ENCODE measurements at places on chromosomes 3 and 15.

- DNase-seq: no peak
Measured at GRCh38 chr3:14414846-14415464, 12.5 kb downstream of the SLC6A6 start.

GRCh38 chr3:17830788-17831187 lies 88.4 kb upstream of the TBC1D5 start:
- no peak for DNase-seq

- no peak for DNase-seq
Measured at GRCh38 chr3:168714609-168715240, 619.0 kb upstream of the GOLIM4 start.

GRCh38 chr3:127377801-127378655 lies 90.2 kb upstream of the PRR20G start:
- no peak for DNase-seq

DNA sequence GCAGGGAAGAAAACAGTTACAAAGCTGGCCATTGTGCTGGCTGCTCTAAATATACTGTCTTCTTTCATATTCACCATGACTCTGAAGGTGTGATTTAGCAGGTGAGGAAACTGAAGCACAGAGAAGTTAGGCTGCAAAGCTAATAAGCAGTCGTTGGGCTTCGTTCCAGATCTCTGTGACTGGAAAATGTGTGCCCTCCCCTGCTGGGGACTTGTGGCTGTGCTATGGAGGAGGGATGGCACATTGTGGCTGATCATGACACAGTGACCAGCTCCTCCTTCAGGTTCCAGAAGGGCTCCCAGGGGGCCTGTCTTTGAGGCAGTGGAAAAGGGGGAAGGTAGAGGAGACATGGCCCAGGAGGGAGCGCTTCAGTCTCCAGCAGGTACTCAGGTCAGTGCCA lies 19.2 kb downstream of the PXK start:
- no peak for DNase-seq

GRCh38 chr3:143138953-143139352 lies 19.4 kb downstream of the CHST2 start:
- DNase-seq: no peak

- DNase-seq: no peak
Measured at GRCh38 chr3:183487016-183487415, 58.6 kb upstream of the MCF2L2 start.

- no peak for DNase-seq
Measured at GRCh38 chr3:48280881-48281280, 40.0 kb downstream of the ZNF589 start.

GRCh38 chr3:177578488-177578887 lies 381.2 kb upstream of the TBL1XR1 start:
- DNase-seq: no peak

DNA sequence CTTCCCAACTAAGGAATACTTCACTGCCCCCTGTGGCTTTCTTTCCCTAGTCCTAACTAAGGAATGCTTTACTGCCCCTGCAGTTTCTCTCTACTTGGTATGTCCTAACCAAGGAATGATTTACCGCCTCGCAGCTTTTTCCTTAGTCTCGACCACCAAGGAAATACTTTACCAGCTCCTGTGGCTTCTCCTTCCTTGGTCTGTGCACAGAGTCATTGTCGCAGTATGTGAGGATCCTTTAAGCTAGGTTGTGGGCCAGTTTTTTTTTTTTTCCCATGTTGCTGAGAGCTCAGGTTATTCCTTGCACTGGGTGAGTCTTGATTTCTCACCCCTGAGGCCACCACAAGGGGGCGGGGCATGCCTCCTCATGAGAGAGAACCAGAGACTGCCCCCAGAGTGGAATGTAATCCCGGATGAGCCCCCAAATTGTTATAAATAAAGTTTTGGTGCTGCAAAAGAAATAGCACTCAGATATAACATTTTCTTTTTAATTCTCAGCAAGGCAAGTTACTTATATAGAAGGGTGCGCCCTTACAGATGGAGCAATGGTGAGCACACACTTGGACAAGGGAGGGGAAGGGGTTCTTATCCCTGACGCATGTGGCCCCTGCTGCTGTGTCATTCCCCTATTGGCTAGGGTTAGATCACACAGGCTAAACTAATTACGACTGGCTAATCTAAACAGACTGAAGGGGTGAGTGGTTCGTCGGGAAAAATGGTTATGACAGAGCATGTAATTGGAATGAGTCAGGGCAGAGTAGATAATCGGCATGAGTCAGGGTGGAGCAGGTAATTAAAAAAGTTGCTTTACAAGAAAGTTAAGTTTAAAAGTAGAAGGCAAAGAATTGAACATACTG lies 27.0 kb downstream of the NDUFB4 start:
- DNase-seq: no peak

DNA sequence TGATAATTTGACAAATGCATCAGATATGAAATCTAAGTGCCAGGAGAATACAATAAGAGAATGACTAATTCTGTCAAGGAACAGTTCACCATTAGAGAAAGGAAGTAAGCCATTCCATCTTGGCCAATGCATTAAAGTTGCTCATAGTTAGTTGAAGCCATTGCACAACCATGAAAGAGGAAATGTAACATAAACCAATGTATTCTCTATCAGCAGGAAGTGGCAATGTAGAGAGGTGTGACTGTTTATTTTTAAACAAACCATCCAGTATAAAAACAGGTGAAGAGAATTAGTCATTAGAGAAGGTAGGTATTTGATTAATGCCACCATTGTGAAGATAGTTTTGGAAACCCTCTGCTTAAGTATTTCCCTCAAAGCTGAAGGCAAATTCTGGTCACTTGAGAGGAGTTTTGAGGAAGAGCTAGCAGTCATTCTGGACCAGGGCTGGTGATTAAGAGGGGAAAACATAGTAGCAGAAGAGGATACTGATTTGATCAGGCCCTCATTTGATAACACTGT lies 10.7 kb upstream of the ANXA2 start:
- no peak for DNase-seq

- DNase-seq: no peak
Measured at GRCh38 chr3:166100730-166101129, 263.5 kb upstream of the BCHE start.

DNA sequence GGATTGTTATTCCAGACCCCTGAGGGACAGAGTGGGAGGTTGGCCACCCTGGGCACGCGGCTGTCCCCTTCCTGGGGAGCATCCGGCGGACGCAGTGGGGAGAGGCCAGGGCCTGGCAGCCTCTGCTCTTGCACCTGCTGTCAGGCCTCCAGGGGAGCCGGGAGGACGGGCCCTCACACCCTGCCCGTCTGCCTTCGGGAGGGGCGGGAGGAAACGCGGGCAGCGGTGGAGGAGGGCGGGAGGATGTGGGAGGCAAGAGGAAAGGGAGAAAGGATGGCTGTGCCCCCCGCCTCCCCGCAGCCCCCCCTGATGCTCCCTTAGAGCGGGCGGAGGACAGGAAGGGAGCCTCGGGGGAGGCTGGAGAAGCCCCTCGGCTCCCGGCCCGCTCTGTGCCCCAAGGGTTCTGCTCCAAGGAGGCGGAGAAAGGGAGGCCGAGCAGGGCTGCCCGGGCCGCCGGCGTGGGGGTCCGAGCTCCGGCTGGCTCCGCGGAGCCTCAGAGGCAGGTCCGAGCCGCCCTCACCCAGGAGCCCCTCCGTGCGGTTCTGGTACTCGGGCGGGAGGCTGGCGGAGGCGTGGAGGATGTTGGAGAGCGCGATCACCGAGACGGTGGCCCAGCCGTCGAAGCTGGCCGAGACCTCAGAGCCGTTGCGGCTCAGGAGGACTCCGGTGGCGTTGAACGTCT lies 40.9 kb downstream of the MUC20 start:
- no peak for DNase-seq

- no peak for DNase-seq
Measured at GRCh38 chr15:66735909-66736305, 33.9 kb downstream of the SMAD6 start.

DNA sequence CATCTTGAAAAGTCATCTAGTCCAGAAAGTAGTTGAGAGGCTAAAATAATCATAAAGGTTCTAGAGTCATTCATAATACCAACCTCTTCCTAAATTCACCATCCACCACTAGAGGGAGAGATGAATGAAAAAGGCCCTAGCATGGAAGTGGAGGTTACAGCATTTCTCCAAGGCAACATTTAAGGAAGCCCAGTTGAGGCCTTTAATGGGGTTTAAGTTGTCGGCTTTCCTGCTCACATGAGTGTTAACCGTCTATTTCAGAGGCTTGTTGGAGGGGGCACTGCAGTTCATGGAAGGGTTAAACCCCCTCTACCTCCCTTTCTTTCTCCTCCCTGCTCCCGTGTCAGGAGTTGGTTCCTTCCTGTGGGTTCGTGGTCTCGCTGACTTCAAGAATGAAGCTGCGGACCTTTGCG lies 3.8 kb upstream of the SLCO3A1 start:
- no peak for DNase-seq

DNA sequence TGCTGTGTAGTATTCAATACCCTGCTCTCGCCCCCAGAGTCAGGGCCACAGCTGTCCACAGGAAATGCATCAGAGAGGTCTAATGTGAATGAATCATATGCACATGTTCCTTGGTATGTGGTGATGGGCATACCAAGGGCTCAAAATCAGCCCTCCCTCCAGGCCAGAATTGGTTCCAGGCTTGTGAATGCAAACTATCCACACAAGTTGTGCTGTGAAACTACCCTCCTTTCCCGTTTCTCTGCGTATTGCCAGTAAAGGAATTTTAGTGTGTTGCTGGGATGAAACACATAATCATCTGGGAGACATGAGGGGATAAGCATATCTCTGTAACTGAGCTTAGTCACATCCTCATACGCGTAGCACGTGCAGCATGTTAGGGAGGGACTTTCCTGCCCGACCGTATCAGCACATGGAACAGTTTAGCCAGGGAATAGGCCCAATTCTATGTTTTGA lies 9.2 kb upstream of the MME start:
- DNase-seq: no peak

DNA sequence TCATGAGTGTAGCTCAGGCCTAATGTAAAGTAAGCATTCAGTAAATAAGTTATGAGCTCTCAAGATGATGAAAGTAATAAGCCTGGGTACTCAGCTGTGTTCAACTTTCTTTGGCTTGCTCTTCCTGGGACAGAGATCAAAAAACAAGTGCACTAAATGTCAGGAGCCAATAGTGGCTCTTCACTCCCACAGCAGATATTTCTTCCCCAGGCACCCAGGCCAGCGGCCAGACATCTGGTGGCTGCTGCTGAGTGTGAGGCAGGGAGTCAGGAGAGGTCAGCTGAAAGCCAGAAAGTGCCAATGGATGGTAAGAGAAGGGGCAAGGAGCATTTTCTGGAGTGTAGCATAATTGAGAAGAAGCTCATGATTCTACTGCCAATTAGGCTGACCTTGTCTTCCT lies 18.2 kb upstream of the ITGA11 start:
- no peak for DNase-seq

GRCh38 chr3:57268416-57268815 lies 24.1 kb downstream of the ASB14 start:
- no peak for DNase-seq

GRCh38 chr3:67290438-67290837 lies 292.3 kb downstream of the KBTBD8 start:
- no peak for DNase-seq

- DNase-seq: peak; percentile 15
Measured at GRCh38 chr15:55588070-55588814, at the start of gene PYGO1. Gene PYGO1 (minus strand): TSS chr15:55588345. CDS start chr15:55587883, 462 bp downstream.

DNA sequence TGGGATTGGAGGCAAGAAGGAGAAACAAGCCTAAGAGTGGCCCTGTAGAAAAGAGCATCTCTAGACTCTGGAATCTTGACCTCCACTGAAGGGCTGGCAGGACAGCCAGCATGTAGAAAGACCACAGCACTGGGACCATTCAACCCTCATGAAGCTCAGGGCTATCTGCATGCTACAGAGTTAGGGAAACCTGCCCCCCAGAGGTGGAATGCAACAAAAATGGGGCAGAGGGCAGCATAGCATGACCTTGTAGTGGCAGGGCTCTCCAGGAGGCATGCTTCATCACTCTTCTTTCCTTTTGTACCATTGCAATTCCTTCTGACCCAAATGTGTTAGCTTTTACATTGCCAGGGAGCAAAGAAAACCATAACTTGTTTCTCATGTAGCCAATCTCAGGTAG lies 445.4 kb downstream of the EPHB1 start:
- DNase-seq: no peak

- DNase-seq: no peak
Measured at GRCh38 chr3:99356696-99357095, 281.7 kb upstream of the COL8A1 start.

- no peak for DNase-seq
Measured at GRCh38 chr3:133776794-133777438, 28.7 kb upstream of the SRPRB start.

DNA sequence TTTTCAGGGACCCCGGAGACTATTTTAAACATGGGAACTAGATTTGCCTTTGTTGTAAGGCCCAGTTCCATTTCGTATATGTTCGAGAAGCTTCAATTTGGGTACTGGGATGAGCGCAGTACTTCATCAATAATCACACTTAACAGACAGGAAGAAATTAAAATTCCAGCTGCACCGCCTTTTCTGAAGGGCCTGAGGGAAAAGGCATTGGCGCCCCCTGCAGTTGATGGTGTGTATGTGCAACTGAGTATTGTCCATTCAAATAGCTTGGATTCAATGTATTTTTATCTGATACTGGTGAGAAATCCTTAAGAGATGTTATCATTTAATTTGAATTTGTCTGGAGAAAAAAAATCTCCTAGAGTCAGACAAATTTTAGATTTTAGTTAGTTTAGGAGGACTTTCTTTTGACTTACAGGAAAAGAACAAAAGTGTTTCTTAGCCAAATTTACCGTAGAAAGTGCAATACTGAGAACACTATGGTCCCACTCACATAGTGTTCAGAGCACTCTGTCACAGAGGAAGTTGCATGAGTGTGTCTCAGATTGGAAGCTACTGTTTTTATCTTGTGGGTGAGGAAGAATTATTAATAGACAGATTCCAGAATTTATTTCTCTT lies 5.4 kb upstream of the ALDH1A2 start:
- DNase-seq: no peak

GRCh38 chr3:133895208-133896001 lies at the start of gene RAB6B:
Gene RAB6B (minus strand): TSS chr3:133895882. CDS start chr3:133895466, 416 bp downstream.
- DNase-seq: no peak

- DNase-seq: no peak
Measured at GRCh38 chr3:148598619-148599018, 99.1 kb upstream of the AGTR1 start.

GRCh38 chr15:75782926-75783325 lies 60.3 kb upstream of the UBE2Q2 start:
- no peak for DNase-seq

DNA sequence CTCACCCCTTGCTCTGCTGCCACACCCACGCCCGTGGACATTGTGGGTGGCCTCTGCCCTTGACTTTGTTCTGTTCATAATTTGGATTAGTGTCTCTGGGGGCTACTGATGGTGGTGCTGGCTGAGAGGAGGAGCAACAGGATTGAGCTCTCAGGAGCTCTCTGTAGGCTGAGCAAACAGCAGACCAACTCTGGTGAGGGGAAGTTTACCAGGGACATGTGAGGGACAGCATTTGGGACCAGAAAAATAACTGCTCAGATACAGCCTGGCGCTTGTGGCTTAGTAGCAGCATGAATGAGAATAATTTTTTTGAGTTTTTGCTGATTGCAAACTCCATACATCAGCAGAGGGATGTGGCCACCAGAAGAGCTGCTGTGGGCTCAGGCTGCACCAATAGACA lies 14.8 kb downstream of the PPCDC start:
- no peak for DNase-seq

GRCh38 chr3:142225885-142226215 lies 465 bp upstream of the GK5 start:
- no peak for DNase-seq

Measured in stimulated activated CD8-positive, alpha-beta memory T cell treated with anti-CD3 and anti-CD28 coated beads, Interleukin-7, amount 100 ng/mL, for 48 hours (primary cell).